ENCODE measurements at places on chromosomes 3 and 15.

- no peak for DNase-seq
Measured at GRCh38 chr15:45855907-45856579, 221.2 kb downstream of the SQOR start.

GRCh38 chr3:167188592-167188991, 191.5 kb downstream of the ZBBX start:
- no peak for DNase-seq

- no peak for DNase-seq
Measured at GRCh38 chr3:169562988-169563774, 100.3 kb downstream of the MECOM start.

DNA sequence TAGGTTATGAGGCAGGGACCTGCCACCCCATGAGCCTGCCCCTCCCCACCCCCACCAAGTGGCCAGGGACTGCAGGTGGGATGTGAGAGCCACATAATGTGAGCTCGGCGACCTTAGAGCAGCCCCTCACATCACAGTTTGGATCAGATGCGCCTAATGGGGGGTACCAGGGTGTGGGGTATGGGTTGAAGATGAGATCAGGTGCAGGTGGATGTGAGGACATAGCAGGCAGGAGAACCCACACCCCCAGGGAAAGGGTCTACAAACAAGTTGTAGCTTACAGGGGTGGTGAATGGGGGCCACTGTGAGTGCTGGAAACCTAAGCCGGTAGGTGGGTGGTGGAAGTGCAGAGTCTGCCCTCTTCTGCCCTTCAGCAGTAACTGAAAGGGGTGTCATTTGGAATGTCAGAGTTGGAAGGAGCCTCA, 94.0 kb downstream of the CORO2B start:
- no peak for DNase-seq

GRCh38 chr3:31041161-31041978, 146.9 kb upstream of the GADL1 start:
- DNase-seq, result no peak

- no peak for DNase-seq
Measured at GRCh38 chr3:71041371-71041770, 542.2 kb downstream of the FOXP1 start.

DNA sequence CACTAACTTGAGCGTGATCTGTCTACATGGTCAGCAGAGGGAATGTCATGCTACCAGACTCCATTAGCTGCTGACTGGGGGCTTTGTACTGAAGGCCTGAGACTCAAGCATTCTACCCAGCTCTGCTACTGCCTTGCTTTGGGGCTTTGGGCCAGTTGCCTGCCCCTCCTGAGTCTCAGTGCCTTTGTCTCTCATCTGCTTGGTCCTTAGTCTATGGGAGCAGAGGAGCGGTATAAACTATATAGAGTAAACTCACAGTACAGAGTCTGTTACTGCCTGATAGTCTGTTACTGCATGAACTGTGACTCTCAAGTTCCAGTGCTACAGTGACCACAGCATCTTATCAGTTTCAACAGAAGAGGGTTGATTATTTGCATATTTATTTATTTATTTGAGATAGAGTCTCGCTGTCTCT, 38.5 kb upstream of the C15orf39 start:
- no peak for DNase-seq

DNA sequence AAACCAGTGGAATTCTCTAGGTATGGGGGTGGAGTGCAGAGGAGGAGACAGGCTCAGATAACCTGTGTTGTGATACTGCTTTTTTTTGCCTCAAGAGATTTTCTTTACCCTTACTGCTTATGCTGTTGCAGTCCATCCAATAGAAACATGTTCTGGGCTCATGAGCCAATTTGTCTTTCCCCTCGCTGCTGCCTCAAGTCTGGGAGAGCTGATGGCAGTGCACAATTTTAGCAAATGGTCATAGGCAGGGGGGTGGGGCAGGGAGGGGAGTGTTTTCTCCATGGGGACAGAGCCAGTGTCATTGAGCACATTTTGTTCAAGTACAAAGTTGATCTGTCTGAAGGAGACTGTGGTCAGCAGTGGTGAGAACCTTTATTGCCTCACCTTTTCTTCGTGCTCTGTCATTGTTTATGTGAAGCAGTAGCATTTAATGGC, 134.9 kb downstream of the MBNL1 start:
- no peak for DNase-seq

DNA sequence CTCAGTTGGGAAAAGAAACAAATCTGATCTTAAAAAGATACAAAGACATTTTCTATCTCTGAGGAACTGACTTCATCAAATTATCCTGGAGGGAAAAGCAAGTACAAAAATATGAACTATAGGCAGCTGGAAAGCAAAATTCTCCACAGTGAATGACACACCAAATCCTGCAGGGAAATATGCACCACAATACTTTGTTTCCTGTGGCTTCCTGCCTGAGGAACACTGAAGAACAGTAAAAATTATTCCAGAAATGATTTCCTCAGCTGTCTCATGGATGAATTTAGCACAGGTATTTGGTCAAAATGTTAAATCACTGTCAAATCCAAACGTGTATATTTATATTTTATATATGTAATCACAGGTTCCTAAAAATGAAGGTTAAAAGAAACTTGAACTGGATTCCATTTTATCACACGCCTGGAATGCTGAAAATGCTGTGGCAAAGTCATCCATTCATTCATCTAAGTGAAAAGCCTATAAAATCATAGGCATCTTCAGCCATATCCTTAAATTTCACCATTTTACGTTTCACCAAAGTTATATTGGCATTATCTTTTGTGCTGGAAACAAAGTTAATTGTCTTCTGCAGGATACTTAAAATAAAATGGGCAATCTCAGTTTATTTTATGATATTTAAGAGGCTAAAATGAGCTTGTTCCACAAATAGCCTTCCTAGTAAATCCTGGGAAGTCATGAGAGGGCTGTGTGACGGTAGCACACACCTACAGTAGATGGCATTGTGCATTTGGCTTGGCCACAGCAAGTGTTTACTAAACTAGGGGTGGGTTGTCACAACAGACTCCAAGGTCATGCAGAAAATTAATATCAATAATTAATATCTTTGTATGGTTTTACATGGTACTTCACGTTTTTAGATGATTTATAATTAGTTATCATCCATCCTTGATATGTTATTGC, 19.3 kb upstream of the TSC22D2 start:
- no peak for DNase-seq

GRCh38 chr3:48306860-48307530, 26.5 kb downstream of the SPINK8 start:
- DNase-seq, result no peak

- DNase-seq, result no peak
Measured at GRCh38 chr15:88838667-88839066, 35.4 kb downstream of the ACAN start.

DNA sequence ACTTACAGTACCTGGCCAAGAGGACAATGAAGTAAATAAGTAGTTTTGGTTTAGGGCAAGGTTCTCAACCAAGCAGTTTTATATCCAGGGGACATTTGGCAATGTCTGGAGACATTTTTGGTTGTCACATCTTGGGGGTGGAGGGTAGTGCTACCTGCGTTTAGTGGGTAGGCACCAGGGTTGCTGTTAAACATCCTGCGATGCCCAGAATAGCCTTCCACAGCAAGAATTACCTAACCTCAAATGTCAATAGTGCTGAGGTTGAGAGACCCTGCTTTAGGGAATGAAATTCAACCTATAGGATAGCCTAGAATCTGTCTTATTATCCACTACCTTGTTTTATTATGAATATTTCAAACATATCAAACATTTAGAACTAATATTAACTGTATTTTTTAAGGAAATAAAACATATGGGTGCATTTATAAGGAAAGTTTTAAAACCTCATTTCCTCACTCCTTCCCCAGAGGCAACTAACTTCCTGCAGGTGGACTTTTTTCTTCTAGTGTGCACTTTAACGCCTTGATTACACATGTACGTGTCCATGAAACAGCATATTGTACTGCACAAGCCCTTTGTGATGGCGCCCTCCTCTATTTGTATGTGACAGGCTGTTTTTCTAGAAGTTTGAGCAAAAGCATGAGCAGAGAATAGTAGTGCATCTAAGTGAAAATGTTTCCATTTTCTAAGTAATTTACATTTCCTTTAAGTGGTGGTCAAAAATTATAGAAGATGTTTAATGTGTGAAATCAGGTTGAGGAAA, 57.1 kb downstream of the TRAK1 start:
- no peak for DNase-seq

DNA sequence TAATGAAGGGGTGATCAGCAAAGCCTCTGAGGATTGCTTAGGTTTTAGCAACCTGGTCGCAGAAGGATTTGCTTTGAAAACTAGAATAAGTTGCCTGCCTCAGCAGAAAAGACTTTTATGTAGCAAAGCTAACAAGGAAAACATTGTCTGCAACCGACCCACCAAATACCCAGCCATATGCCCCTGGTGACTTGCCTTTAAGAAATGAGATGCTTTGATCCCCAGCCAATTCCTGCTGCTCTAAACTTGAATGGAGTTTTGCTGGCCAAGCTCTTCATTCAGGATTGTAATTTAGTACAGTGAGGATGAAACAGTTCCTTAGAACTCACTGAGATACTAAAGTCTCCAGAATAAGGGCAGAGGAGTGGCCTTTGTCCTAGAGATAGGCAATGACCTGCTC, 139.8 kb upstream of the PROK2 start:
- no peak for DNase-seq

DNA sequence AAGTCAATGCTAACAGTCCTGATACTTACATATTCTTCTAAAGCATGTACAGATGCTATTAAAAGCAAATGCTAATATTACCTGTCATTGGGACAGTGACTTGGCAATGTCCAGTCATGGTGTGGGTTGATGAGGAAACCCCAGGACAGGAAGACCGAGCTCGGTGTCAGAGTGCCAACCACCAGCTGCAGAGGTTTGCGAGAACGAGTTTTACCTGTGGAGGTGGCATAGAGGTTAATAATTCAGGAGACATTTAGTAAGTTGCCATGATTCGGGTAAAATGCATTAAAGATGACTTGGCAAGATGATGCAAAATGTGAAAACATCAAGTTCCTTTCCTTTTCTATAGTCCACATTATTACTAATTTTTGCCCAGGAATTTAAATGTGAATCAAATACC, 94.5 kb downstream of the ABI3BP start:
- DNase-seq, result no peak

DNA sequence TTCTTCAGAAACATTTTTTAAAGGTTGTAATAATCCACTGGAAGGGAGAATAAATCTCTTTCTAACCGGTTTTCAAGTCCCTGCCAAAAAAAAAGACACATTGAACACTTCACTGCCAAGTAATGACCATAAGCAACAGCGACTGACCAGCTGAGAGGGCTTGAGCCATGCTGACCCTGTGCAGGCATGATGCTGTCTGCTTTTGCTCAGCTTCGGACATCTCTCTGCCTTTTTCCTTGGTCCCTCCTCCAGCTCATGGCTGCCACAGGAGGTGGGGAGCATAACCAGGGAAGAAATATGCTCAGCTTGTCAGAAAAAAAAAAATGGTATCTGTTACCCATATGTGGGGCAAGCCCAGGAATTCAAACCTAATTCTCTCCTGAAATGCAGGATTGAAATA, 1.5 kb downstream of the IGSF10 start:
- no peak for DNase-seq

DNA sequence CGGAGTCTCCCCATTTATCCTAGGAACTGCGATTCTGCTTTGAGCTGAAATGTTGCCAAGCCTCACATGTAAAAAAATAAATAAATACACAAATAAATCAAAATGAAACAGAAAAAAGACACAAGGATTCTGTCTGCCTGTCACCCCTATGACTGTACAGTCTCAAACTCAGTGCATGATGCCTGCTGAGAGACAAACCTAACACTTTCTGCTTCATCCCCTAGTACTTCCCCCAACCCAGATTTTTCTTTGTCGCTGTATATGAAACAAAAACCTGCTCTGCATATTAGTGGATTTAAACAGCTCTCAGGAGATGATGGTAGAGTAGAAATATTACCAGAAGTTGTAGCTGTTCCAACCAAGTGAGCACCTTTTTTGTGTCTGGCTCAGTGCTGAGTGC, 530.7 kb upstream of the CFAP20DC start:
- DNase-seq, result no peak

DNA sequence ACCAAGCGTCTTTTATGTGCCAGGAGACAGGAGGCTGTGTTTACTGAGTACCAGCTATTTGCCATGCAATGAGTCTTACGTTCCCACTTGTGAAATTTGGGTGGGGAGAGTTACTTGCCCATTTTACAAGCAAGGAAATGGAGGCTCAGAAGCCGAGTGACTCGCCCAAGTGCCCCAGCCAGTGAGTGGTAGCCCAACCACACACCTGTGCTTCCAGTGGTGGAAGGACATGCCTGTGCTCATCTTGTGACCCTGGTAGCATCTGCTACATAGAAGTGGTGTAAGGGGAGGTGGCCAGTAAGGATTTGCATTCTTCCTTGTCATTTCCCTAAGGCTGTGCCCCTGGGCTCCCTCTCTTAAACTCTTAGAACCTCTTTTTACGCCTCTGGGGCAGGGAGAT, 49.3 kb downstream of the FBLN2 start:
- no peak for DNase-seq

- DNase-seq, result no peak
Measured at GRCh38 chr15:31271224-31271635, 55.4 kb upstream of the KLF13 start.

DNA sequence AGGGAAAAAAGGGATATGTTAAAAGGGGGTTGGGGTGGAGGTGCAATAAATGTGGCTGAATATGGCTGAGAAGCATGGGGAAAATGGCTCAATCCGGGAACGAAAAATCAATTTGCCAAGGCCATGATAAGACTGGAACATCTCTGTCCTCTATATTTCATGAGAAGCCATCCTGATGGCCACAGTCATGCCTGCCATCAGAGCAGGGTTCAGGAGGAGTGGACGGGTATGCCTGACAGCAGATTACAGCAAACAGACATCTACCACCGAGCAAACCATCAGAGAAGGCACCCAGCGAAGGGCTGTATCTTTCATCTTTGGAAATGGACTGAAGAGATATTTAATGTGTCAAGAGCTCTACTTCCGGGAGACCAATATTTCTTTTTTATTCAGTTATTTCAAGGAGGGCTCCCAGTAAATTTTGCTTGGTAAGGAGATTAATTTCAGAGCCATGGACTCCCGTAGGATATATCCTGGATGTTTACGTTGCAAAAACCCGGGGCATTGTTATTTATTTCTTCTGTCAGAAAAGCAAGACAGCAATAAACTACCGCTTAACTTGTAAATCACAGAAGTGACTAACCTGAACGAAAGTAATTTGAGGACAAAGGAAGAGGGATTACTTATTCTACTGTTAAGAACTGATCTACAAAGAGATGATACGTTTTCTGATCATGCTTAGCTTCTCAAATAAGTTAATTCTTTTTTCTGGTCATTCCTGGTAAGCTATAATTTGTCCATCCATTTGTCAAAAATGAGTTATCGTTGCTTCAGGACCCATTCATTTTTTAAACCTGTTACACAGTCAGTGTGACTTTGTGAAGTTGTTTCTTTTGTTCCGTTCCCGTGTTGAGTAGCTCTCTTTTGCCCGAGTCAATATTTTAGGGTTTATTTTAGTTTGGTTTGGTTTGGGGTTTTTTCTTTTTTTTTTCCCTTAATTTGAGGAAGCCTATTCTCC, 80.6 kb upstream of the CHD2 start:
- peak; percentile 14 for DNase-seq
